ENCODE measurements at places on chromosomes 7 and 10.

GRCh38 chr10:97731346-97732051, 5.4 kb upstream of the ZFYVE27 start:
- DNase-seq, result peak; percentile 40

DNA sequence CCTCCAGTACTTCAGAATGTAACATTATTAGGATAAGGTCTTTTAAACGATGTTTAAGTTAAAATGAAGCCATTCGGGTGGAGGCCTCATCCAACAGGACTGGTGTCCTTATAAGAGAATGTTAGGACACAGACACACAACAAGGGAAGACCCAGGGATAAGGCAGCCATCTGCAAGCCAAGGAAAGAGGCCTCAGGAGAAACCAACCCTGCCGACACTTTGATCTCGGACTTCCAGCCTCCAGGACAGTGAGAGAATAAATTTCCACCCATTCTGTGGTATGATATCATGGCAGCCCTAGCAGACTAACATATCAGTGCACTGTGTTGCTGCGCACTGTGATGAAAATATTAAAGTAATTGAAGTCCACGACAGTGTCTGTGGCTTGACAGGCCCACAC, 250.8 kb downstream of the COBL start:
- no peak for DNase-seq

GRCh38 chr10:36023939-36024338, 381.8 kb upstream of the FZD8 start:
- DNase-seq, result no peak

- no peak for DNase-seq
These were observed 600.5 kb downstream of the MAGI2 start for GRCh38 chr7:78852951-78853350.

DNA sequence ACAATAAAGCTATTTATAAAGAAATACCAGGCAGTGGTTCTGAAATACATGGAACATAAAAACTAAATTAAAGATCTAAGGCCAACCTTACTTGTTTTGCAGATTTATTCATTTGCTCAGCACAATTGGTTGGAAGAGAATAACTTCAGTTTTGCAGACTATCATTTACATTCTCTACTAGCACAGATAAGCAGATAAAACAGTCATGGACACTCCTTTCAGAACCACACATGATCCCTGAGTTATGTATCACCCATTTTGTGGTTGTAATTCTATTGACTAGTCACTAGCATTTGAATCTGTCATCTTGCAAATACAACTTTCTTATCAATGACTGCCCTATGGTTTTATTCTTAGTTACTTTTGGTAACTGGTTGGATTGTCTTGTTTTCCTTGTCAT, 45.1 kb downstream of the PRKAR2B start:
- no peak for DNase-seq

- no peak for DNase-seq
These were observed 1.2 kb downstream of the AGR3 start for GRCh38 chr7:16880554-16880953.

DNA sequence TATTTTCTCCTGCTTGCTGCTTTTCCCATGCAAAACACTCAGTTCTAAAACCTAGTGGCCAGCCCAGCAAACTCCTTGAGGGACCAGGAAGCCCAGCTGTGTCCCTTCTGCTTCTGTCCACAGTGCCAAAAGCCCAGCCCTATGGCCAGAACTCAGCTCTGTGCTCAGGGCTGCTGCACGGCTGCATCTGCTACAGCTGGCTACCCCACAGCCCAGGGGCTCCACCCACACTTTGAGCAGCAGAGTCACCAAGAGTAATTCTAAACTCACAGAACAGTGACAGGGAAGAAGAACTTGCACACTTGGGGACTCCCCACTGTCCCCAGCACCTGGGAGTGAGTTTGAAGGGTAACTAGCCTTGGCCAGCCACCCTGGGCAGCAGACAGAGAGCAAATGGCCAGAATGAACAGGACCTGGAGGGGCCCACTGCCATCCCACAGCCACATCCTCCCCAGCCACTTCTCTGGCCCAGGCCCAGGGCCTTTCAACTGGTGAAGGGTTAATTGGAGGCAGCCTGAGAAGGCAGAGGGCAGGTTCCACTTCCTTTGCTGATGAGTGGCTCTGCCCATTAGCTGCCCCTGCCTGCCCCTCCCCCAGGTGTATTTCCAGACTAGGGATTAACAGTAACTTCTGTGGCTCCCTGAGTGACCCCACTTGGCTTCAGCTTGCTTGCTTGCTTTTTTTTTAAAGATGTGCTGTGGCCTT, 28.1 kb upstream of the TRIM8 start:
- no peak for DNase-seq

GRCh38 chr7:30859940-30860496, 51.6 kb upstream of the AQP1 start:
- DNase-seq, result peak; percentile 57

DNA sequence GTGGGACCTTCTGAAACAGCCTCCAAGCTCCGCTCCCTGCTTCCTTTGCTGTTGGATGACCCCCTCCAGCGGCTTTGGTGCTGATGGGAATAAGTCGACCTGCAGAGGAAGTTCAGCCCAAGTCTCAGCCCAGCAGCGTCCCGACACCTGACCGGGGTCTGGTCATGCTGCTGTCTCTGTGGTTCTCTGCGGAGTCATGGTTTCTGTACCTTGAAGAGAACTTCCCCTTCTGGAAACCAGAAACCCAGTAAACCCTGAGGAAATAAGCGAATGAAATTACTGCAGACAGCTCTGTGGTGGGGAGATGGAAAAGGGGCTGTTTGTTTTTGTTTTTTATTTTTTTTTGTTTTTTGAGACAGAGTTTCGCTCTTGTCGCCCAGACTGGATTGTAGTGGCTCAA, 18.3 kb upstream of the ZNF12 start:
- DNase-seq, result no peak

DNA sequence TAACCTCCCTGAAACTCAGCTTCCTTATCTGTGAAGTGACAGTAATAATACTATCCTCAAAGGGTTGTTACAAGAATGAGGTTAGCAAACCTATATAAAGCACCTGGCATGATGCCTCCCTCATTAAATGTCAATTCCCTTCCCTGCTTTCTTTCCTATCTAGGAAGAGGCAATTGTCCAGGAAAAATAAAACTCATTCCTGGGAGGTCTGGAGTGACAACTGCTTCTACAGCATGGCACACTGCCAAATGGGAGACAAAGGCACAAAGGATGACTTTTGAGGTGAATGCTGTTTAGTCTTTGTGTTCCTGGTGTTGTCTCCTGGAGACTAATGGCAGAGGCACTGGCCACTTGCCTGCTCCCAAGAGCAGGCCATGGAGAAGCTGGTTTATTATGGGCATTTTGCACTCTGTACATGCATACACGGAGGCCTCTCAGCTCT, 32.2 kb upstream of the PDE1C start:
- DNase-seq, result no peak

DNA sequence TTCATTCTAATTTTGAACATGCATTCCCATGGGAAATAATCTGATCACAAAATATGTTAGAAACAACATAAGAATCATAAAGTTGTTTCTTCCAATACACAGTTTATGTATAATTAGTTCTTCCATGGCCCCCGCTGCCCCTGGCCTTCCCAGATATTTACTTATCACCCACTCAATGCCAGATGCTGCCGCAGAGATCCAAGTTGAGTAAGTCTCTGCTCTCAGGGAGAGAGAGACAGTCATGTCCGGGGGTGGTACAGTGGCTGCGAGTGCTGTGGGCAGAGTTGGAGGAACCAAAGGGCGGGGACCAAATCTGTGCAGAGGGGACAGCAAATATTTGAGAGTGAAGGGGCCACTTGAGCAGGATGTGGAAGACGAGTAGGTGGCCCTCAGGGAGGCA, 37.1 kb downstream of the COL26A1 start:
- DNase-seq, result no peak

- no peak for DNase-seq
These were observed 5.2 kb downstream of the TMEM184A start for GRCh38 chr7:1550846-1551155.

DNA sequence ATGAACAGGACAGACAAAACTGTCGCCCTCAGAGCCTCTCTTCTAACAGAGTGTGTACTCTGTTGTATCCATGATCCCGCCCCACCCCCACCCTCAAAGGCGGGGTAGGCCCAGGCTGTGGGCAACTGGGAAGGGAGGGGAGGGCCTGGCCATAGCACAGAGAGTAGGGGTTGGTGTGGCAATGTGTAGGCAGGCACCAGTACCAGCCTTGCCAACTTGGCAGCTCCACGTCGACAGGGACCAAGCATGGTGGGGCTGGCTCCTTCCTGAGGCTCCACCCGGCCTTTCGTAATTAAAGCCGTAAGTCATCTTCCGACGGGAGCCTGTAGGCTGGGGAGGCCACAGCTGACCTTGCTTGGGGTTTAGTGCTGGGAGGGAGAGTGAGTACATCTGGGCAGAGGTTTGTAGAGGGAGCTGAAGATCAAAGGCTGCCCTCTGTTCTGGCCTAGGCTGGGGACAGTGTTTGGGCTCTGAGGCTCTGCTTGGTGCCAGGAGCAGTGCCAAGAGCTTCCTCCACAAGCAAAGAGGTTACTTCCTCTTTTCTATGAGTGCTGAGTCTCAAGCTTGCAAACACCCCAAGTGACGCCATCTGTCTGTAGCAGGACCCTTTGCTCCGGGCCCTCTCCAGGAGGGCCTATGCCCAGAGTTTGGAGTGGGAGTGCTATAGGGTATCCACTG, 121.6 kb downstream of the C10orf105 start:
- no peak for DNase-seq

DNA sequence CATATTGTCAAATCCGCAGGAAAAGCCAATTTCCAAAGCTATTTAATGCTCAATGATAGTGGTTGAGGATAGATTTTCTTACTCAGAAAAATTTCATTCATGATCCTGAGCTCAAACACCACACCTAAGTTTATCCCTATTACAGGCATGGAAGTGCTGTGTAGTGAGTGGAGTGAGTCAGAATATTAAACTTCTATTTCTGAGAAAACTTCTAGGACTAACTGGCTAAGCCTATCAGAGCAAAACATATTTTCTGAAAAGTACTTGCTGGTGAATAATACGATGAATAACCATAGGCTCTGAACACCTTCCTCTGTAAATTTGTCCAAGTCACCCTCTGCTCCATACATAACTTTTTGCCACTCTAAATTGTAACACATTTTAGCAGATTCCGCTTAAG, 221.5 kb downstream of the SUGCT start:
- DNase-seq, result no peak

GRCh38 chr10:69757553-69758309, 44.0 kb upstream of the COL13A1 start:
- DNase-seq, result no peak

Data from NCI-H1048 (cell line).